OCI-M1 (cell line): ENCODE measurements at places on chromosomes 7 and 10.

- DNase-seq = peak; percentile 33
These were observed 13.5 kb upstream of the MSRB2 start for GRCh38 chr10:23081891-23082290.

DNA sequence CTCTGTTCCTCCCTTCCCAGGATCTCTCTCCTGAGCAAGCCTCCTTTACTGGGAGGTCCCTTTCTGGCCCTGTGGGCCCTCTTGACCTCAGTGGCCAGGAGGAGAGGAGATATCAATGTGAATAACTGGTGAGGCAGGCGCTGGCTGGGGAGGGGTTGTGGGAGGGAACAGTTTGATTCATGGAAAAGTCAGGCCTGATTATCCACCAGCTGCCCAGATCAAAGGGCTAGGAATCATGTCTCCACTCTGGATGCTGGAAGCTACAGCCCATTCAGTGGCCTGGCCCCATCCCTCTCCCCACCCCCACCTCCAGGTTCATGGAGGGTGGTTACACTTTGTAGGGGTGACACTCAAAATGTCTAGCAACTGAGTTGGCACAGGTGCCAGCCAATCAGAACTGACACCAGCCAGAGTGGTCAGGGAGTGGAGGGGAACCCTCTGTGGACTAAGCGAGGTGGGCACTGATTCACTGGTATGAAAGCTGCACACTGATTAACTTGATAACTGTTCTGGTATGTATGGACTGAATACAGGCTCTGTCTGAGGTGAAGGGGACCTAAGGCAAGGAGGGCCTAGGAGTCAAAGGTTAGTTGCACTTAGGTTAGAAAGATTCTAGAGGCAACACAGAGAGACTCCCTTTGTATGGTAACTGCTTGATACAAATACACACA, 4.8 kb downstream of the PRRT4 start:
- DNase-seq = peak; percentile 1

- DNase-seq = no peak
These were observed 828.8 kb downstream of the CCSER2 start for GRCh38 chr10:85157206-85157605.

DNA sequence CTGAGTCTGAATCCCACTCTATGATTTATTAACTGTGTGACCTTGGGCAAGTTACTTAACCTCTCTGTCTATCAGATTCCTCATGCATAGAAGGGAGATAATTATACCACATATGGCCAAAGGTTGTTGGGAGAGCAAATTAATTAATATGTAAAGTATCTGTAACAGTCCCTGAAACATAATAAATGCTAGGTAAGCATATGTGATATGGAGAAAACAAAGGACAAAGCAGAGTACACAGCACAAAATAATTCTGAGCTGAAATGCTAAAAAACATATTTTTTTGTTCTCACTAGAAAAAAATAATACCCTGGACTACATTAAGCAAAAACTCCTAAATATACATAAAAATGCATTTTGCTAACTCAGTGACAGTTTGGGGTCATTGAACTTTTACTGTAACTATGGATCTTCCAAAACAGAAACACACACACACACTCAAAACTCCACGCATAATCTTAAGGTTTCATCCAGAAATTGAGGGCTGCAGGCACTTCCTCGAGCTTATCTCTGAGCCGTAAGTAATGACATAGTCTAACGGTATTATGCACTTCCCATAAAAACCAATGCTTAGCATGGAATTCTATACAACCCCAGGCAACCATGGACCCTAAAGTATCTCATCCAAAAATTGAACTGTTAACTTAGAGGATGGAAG, 201.7 kb upstream of the PTN start:
- DNase-seq = peak; percentile 2

- DNase-seq = no peak
These were observed 133.2 kb downstream of the CUX1 start for GRCh38 chr7:101950450-101951119.

- DNase-seq = no peak
These were observed 130.8 kb upstream of the LYZL1 start for GRCh38 chr10:29158066-29158465.

- DNase-seq = peak; percentile 45
These were observed 459 bp downstream of the CYCS start for GRCh38 chr7:25124465-25125136.
